ENCODE measurements at places on chromosomes 1 and 21. TPM values are rescaled to one million over a fixed set of nuclear protein-coding genes. Genes with fewer than 3 reads are reported as not detected.

DNA sequence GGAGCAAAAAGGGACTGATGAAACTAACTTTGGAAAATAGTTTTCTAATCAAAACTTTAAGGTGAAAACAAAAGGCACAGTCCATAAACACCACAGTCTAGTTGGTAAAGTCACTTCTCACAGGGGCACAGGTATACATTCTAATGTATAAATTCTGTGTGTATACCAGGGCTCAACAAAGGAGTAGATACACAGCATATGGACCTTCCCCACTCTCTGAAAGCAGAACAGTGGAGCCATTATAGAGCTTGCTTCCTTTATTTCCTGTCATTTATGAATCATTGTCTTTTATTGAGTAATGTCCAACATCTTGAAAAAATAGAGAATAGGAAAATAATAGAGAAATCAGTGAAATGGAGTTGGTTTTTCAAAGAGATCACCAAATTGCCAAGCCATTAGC is 746.5 kb upstream of the CHRM3 start:
- no peak for DNase-seq
- H3K27ac ChIP-seq: no peak overlapping the region
- no peaks in the 10 kb centered on the region for H3K4me1 ChIP-seq
- H3K27me3 ChIP-seq: no peaks in the 10 kb centered on the region
- H3K4me3 ChIP-seq: no peak overlapping the region

Gene SEC16B
- not detected for total RNA-seq

DNA sequence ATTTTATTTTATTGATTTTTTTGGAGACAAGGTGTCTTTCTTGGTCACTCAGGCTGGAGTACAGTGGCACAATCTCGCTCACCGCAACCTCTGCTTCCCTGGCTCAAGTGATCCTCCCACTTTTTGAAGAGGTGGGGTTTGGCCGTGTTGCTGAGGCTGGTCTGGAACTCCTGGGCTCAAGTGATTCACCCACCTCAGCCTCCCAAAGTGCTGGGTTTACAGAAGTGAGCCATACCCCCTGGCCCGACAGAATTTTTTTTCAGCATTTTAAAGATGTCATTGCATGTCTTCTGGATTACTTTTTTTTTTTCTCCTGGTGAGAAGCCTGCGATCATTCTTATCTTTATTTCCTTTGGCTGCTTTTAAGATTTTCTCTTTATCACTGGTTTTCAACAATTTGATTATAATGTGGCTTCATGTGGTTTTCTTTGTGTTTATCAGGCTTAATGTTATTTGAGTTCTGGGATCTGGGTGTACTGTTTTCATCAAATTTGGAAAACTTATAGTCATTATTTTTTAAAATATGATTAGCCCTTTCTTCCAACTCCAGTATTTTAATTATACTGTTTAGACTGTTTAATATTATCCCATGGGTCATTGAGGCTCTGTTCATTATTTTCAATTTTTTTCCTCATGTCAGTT is 23.1 kb upstream of the PTBP2 start:
- no peak overlapping the region for H3K27ac ChIP-seq
- peak; percentile 18 for DNase-seq
- no peaks in the 10 kb centered on the region for H3K36me3 ChIP-seq
- no peaks in the 10 kb centered on the region for H3K4me1 ChIP-seq
- H3K27me3 ChIP-seq: no peaks in the 10 kb centered on the region

DNA sequence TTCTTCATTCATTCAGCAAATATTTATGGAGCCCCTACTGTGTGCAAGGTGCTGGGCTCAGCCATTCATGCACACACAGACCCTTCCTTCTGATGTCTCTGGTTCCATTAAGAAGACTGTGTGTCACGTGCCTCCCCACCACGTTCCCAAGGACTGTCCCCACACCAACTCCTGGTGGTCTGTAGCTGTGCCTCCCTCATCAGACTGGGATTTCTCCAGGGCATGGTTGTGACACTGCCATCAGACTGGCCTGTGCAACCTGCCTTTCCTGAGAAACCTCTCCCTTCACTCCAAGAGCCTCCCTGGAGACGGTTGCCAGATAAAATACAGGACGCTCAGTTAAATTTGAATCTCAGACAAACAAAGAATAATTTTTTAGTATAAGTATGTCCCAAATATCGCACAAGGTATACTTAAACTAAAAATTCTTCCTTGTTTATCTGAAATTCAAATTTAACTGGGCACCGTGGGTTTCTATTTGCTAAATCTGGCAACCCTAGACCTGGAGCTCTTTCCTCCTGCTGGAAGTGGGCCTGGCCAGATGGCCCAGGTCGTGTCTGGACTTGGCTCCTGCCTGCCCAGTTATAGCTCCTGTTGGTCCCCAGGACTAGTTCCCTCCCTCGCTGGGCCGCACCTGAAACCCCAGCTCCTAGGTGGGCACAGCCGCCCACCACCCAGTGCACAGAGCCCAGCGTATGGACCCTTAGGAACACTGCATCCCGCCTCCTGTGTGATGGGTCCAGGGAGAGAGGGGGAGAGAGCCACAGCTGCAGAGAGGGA is 76.9 kb downstream of the RAP1GAP start:
- peaks cover 11% of the 10 kb centered on the region for H3K4me1 ChIP-seq
- no peaks in the 10 kb centered on the region for H3K27me3 ChIP-seq
- no peak overlapping the region for H3K4me3 ChIP-seq
- DNase-seq: no peak
- H3K27ac ChIP-seq: peak overlapping the region; percentile 1

- peaks cover 5% of the 10 kb centered on the region for H3K36me3 ChIP-seq
- H3K4me1 ChIP-seq: peaks cover 5% of the 10 kb centered on the region
- H3K27ac ChIP-seq: no peak overlapping the region
- H3K4me3 ChIP-seq: no peak overlapping the region
Measured at GRCh38 chr1:113947388-113948107, 18.4 kb downstream of the HIPK1 start.

DNA sequence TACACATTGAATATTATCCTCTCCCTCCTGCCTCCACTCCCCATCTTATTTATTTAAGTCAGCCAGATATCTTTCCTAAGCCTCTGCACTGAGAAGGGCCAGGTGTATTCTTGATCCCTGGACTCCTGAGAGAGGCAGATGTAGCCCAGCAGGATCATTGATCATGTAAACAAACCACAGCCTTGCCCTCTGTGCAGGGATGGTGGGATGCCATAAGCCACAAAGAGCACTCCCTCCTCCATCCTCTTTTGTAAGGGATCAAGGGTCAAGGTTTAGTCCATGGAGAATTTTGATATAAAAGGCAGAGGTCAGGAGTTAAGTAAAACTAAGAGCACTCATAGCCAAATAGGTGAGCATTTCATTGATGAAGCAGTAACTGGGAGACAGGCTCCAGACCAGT is 17.3 kb downstream of the PHGDH start:
- no peaks in the 10 kb centered on the region for H3K4me1 ChIP-seq
- H3K27ac ChIP-seq: no peak overlapping the region
- H3K27me3 ChIP-seq: no peaks in the 10 kb centered on the region
- DNase-seq: no peak
- peaks cover 18% of the 10 kb centered on the region for H3K36me3 ChIP-seq
- H3K4me3 ChIP-seq: no peak overlapping the region

Gene CFAP410
- 10.1 TPM for total RNA-seq

Gene SPAG17
- not detected for total RNA-seq

DNA sequence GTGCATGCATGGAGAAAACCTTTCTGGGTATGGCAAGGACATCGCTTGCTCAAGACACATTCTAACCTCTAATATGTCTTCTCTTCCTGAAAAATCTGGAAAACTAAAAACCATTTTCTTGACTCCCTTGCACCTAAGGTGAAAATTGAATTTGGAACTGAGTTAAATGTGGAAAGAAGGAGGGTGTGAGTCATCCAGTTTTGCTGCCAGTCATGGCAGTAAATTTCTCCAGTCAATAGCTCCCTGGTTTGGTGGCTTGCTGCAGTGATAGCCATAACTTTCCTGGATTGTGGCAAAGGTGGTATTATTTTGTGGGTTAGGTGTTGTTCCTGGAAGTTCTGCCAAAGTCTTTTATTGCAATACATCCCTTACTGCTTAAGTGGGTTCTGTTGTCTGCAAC is 2.5 kb downstream of the ZCCHC17 start:
- peak; percentile 13 for DNase-seq
- H3K36me3 ChIP-seq: peaks cover 14% of the 10 kb centered on the region
- H3K27ac ChIP-seq: peak overlapping the region; percentile 9
- no peak overlapping the region for H3K4me3 ChIP-seq
- H3K27me3 ChIP-seq: no peaks in the 10 kb centered on the region
- H3K4me1 ChIP-seq: peaks cover 28% of the 10 kb centered on the region

Gene KCNJ9
- 0.07 TPM for total RNA-seq

Gene TAS1R1
- total RNA-seq: not detected

DNA sequence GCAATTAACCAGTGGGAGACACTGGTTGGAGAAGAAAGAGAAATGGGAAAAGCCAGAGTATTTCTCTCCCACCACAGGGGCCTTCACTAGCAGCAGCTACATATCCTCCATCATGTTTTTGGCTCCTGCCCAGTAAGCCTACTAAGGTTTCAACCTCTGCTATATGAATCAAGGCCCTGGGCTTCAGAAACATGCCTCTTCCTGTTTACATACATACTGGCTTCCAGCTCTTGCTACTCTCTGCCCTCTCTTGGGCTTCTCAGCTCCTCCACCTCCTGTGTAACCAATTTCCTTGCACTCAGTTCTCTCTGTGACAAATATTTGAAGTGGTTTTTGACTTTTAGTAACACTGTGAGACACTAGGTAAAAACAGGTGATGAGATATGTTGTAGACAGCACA is 80.8 kb downstream of the LRRC7 start:
- no peaks in the 10 kb centered on the region for H3K36me3 ChIP-seq
- peaks cover 7% of the 10 kb centered on the region for H3K27me3 ChIP-seq
- H3K27ac ChIP-seq: no peak overlapping the region
- H3K4me3 ChIP-seq: no peak overlapping the region

GRCh38 chr1:231357831-231358354 is 19.8 kb downstream of the SPRTN start:
- DNase-seq: peak; percentile 88
- H3K4me3 ChIP-seq: no peak overlapping the region
- peaks cover 56% of the 10 kb centered on the region for H3K36me3 ChIP-seq
- H3K27ac ChIP-seq: no peak overlapping the region

Gene APOBEC4
- total RNA-seq: not detected

Gene TARBP1
- 45.5 TPM for total RNA-seq

Gene SYT2
- not detected for total RNA-seq

GRCh38 chr1:62539028-62539447 is 58.3 kb upstream of the ANGPTL3 start:
- no peaks in the 10 kb centered on the region for H3K4me1 ChIP-seq
- H3K27ac ChIP-seq: no peak overlapping the region
- DNase-seq: no peak
- H3K4me3 ChIP-seq: no peak overlapping the region
- H3K36me3 ChIP-seq: peaks cover 19% of the 10 kb centered on the region

Gene ZNF593OS
- not detected for total RNA-seq

DNA sequence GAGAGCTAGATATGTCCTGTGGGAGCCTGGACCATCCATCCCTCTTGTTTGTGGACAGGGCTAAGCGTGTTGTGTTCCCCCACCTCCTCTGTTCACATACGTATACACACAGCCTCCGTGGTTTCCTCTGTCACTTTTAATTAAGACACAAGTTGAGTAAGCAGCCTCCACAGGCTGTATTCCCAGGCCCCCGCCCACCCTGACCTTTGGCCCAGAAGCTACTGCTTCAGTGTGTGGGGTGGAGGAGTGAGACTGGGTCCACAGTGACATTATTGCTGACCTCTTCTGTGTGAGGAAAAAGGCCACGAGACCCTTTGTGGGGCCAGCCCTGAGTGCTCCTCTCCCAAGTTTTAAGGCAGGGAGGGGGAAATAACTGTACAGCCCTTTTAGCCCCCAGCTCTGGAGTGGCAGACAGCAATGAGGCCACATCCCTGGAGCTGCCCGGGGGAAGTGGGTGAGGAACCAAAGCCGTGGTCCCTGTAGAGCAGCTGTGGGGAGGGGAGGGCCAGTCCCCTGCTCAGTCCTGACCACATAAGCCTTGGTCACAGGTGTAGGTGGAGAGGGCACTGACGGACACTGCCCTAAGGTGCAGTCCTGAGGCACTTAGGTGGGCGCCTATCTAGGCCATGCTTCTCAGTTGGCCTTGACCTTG is 4.4 kb downstream of the ELOVL1 start:
- peaks cover 37% of the 10 kb centered on the region for H3K36me3 ChIP-seq
- DNase-seq: no peak
- H3K4me1 ChIP-seq: peaks cover 52% of the 10 kb centered on the region
- H3K4me3 ChIP-seq: no peak overlapping the region
- no peak overlapping the region for H3K27ac ChIP-seq

GRCh38 chr1:155974208-155975115 is 3.9 kb downstream of the ARHGEF2 start:
- no peak for DNase-seq
- peaks cover 35% of the 10 kb centered on the region for H3K36me3 ChIP-seq
- peak overlapping the region; percentile 90 for H3K27ac ChIP-seq
- no peaks in the 10 kb centered on the region for H3K27me3 ChIP-seq
- H3K4me3 ChIP-seq: peak overlapping the region; percentile 81
- H3K4me1 ChIP-seq: peaks cover 77% of the 10 kb centered on the region

Gene RBP7
- not detected for total RNA-seq

Gene KRTAP27-1
- not detected for total RNA-seq

GRCh38 chr1:222955964-222956363 is 141.1 kb downstream of the DISP1 start:
- no peaks in the 10 kb centered on the region for H3K36me3 ChIP-seq
- H3K27ac ChIP-seq: no peak overlapping the region
- H3K4me3 ChIP-seq: no peak overlapping the region

GRCh38 chr1:112806090-112806642 is 91.0 kb upstream of the PPM1J start:
- H3K36me3 ChIP-seq: no peaks in the 10 kb centered on the region
- no peak overlapping the region for H3K27ac ChIP-seq
- no peak for DNase-seq
- H3K4me1 ChIP-seq: peaks cover 5% of the 10 kb centered on the region
- no peaks in the 10 kb centered on the region for H3K27me3 ChIP-seq

Gene LORICRIN
- not detected for total RNA-seq

- no peak overlapping the region for H3K4me3 ChIP-seq
- H3K27me3 ChIP-seq: no peaks in the 10 kb centered on the region
- no peak for DNase-seq
- no peaks in the 10 kb centered on the region for H3K36me3 ChIP-seq
- H3K27ac ChIP-seq: no peak overlapping the region
Measured at GRCh38 chr1:41329662-41330587, 31.3 kb upstream of the FOXO6 start.

DNA sequence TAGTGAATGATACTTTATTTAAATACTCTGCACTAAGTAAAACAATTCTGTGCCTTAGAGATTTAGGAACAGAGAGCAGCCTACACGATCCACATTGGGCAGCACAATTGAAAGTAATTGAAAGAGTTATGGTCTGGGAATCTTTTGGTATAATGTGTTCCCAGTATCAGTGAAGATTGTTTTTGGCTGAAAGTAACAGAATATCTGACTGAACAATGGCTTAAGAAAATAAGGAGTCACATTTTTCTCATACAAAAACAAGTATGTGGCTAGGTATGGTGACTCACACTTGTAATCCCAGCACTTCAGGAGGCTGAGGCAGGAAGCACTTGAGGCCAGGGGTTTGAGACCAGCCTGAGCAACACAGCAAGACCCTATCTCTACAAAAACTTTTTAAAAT is 306.2 kb downstream of the NFIA start:
- no peak overlapping the region for H3K4me3 ChIP-seq
- peak; percentile 42 for DNase-seq
- H3K4me1 ChIP-seq: peaks cover 17% of the 10 kb centered on the region
- H3K36me3 ChIP-seq: peaks cover 50% of the 10 kb centered on the region

Gene PIGP
- total RNA-seq: 29.8 TPM

Measured in MCF 10A (cell line).